ENCODE measurements at places on chromosomes 7 and 10.

- ATAC-seq = no peak
Measured at GRCh38 chr7:68613405-68613804, 984.9 kb upstream of the AUTS2 start.

- no peak for ATAC-seq
Measured at GRCh38 chr10:111142092-111142768, 65.4 kb downstream of the ADRA2A start.

- no peak for ATAC-seq
Measured at GRCh38 chr10:133100706-133101415, 13.1 kb downstream of the ADGRA1 start.

- no peak for ATAC-seq
Measured at GRCh38 chr10:70550459-70550858, 52.1 kb downstream of the PRF1 start.
